ENCODE measurements at places on chromosomes 12 and 14.

GRCh38 chr12:53052419-53053217 lies 2.8 kb downstream of the TNS2 start:
- no peak for DNase-seq

- no peak for DNase-seq
Observed at GRCh38 chr14:90154110-90154509, 92.3 kb downstream of the KCNK13 start.

GRCh38 chr12:62158461-62159360 lies 101.5 kb upstream of the USP15 start:
- no peak for DNase-seq

GRCh38 chr12:84969226-84969625 lies 56.6 kb upstream of the SLC6A15 start:
- DNase-seq: no peak

DNA sequence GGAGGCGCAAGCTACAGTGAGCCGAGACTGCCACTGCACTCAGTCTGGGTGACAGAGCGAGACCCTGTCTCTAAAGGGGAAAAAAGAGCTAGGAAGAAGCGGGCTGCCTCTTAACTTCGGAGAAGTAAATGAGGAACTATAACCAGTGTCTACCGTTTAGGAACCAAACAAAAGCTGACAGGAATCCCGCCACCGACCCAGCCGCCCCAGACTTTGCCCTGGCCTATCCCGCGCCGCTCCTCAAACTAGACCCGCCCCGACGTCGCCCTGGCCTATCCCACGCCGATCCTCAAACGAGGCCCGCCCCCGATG lies 568 bp upstream of the SIVA1 start:
- no peak for DNase-seq

DNA sequence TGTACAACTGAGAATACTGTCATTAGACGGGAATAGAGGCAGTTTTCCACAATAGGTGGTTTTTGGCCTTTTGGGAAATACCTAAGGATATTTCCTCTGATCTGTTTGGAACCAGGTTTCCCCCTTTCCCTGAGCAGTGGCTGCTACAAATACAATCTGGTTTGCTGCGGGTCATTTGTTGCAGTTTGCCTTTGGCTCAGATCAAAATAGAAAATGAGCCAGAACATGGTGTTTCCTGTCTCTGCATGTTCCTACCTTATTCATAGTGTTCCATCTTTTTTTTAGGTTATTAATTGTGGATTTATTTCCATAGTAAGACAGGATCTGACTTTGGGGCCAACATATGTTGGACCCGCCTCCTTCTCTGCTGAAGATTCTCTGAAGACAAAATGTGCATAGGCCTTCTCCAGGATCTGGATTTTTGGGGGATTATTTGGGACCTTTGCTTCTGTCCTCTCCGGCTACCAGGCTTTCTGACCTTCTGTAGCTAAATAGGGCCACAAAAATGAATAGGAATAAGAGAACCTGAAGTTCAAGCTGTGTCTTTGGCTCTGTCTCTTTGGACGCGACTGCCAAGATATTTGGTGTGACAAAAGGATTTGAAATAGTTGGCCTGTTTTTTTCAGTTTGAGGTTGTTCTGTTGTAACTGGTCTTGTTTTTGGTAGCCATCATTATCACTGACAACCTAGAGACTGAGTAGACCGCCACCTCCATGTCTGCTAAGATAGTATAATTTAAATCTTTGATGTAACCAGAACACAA lies 146.9 kb downstream of the PRKCH start:
- no peak for DNase-seq

- DNase-seq: no peak
Observed at GRCh38 chr14:52063052-52063462, 5.8 kb downstream of the NID2 start.

- no peak for DNase-seq
Observed at GRCh38 chr12:106123551-106124081, 15.1 kb downstream of the NUAK1 start.

GRCh38 chr12:82149045-82149444 lies 209.1 kb downstream of the CCDC59 start:
- DNase-seq: no peak

GRCh38 chr12:57518920-57519795 lies 1.2 kb downstream of the DDIT3 start:
- DNase-seq: no peak

GRCh38 chr14:32337759-32338158 lies 8.7 kb downstream of the AKAP6 start:
- DNase-seq: no peak

DNA sequence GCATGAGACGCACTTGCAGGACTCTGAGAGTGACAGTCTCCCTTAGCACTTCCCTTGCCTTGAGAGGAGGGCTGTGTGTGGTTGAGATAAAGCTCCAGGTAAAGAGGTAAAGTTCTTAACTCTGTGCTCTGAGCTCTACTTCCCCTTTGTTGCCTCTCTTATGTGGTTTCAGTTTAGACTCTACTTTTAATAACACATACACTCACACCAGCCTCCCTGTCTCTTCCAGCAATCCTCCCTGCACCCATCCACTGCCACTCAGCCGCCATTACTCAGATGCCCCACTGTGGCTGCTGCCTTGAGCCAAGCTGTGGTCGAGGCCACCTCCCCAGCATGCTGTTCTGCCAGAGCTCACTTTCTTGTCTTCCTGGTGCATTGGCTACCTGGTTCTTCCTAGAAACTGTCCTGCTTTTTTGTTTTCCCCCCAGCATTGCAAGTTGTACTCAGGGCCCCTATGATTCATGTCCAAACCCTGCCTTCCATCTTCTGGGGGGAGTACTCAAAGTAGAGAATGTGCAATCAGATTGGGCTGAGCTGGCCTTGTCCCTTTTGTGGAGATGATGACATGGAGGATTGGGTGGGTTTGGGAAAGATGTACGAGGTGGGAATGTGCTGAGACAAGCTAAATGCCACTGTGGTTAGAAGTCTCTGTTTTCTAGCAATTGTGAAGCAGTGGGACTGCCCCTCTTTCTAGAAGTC lies 115.5 kb upstream of the PARP11 start:
- DNase-seq: no peak

GRCh38 chr12:129150721-129151120 lies 297.4 kb downstream of the GLT1D1 start:
- DNase-seq: no peak

DNA sequence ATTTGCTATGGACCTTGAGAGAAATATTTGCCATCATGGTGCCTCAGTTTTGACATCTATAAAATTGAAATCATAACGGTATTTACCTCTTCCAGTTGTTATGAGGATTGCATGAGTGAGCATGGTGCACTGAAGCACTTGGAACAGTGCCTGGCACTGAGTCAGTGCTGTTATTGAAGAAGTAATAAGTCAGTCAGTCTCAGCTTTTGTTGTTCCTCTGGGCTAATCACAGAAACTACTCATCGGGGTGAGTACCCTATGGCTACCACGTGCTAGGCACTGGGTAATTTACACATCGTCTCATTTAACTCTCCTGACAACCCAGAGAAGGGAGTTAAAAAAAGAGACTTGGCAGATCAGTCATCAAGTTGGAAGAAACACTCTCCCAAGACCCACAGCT lies 159.5 kb upstream of the NRXN3 start:
- no peak for DNase-seq

- DNase-seq: no peak
Observed at GRCh38 chr14:56731187-56731586, 79.1 kb downstream of the OTX2 start.

- no peak for DNase-seq
Observed at GRCh38 chr12:12821975-12822374, 8.8 kb downstream of the DDX47 start.

- DNase-seq: no peak
Observed at GRCh38 chr14:65840786-65841185, 428.3 kb downstream of the FUT8 start.

DNA sequence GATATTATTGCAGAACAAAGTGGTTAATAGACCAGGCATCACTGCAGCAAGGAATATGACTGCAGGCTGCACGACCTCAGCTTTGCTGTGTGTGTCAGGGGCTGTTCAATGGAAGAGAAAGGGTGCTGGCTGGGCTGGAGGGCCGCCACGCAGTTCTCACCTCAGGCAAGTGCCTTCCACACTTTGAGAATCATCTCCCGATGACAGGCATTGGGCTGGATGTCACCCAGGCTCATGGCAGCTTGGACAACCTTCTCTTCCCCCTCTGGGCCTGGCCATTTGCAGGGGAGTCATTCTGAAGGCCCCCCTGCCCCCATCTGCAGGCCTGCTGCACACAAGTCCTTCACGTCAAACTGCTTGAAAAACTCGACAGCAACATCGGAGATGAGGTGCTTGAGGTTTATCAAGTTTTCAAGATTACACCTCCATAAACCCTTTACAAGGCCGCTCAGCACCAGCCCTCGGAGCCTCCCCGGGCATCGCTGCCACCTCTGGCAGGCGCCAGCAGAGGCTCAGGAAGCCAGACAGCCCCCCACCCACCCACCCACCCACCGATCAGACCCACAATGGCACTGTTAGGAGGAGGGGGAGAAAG lies 165.9 kb upstream of the GSC start:
- no peak for DNase-seq

GRCh38 chr12:103102225-103102744 lies 144.8 kb downstream of the ASCL1 start:
- no peak for DNase-seq

DNA sequence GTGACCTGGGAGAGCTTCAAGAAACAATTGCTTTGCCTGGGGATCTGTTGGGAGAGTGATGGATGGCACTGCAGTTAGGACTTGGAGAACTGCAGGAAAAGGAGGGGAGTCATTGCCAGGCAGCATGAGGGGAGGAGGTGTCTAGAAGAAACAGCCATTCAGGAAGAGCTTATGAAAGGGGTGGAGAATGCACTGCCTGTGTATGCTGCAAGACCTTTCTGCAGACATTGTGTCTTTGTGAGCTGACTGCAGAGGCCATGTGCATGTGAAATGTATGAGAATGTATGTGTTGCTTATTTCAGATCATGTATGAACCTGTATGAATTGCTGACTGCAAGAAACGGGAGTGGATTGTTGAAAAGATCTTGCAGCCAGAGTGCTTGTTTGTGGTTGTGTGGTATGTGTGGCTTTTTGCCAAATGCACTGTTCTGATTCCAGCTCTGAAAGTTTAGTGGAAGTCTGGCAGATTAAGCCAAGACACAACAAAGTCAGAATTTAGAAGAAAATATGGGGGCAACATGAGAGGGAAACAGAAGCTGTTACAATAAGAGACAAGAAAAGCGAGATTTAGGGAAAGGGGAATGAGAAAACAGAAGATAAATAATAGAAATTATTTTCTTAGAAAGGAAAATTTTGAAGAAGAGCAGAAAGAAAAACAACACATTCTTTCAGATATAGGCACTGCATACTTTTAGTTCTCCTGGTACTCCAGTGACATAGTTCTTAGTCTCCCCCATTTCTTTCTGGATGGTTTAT lies 9.8 kb upstream of the RIMKLB start:
- no peak for DNase-seq

DNA sequence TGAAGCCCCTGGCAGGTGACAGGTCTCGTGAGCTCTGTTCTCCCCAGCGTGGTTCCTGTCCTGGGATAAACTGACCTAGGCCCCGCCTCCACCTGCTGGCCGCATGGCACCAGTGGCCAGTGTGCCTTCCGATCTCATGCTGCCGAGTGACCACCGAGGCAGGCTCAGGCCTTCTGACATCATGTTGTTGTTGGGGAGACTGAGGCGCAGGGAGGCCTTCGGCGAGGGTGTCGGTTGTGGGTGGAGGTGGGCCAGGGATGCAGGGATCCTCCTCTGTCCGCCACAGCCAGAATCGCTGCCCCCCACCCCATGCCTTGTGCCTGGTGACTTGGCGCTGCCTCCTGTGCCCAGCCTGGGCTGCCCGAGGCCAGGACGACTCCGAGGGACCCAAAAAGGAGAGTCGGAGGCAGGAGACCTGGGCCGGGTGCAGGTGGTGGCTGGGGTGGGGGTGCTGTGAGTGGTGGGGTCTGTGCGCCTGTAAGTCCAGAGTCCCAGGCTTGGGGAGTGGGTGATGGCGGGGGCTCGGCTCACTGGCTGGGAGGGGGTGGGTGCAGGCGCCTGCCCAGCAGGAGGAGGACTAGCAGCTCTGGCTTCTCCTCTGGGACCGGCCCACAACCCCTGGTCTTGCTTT lies 24.3 kb downstream of the ASPG start:
- DNase-seq: no peak

GRCh38 chr14:43540948-43541347 lies 966.1 kb downstream of the FSCB start:
- DNase-seq: no peak

- no peak for DNase-seq
Observed at GRCh38 chr12:104903648-104904423, 54.3 kb downstream of the SLC41A2 start.

DNA sequence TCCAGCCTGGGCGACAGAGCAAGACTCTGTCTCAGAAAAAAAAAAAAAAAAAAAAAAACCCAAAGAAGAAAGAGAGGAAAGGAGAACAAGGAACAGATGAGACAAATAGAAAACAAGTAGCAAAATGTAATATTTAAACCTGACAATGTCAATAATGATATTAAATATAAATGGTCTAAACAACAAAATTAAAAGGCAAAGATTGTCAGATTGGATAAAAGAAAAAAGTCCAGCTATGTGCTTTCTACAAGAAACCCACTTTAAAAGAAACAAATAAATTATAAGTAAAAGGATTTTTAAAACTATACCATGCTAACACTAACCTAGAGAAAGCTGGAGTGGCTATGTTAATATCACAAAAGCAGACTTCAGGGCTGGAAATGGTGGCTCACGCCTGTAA lies 29.7 kb upstream of the APOF start:
- DNase-seq: no peak

DNA sequence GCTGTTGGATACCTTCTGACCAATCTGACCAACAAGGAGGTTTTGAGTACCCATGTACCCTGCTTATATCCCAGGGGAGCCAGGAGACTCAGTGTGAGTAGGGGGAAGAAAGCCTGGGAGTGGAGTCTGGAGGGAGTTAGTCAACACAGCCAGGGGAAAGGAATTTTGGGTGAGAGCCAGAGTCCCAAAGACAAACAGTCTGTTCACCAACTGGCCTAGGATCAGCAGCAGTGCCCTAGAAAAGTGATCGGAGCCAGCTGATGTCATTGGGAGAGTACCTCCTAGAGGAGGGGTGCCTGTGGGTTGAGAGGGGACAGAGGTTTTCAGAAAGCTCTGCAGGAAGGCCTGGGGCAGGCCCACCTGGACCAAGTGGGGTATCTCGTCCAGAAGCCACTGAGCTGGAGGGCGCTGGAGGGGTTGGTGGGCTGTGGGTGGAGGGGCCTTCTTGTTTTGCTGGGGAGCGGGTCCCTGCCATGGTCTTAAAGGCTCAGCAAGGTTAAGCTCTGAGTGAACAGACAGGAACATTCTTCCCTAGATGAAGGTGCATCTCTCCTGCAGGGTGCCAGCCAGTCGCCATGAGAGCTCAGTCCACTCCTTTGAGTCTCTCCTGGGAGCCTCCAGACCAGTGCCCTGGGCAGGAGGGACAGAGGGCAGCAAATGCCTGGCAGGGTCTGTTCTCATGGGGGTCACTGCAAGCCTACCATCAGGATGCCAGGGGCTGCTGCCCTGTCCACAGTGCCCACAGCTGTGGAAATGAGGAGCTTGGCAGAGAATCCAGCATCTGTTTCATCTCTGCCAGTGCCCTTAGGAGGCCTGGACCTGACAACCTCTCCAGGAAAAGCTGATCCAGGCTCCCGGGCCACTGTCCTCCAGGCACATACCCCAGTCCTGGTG lies 63.6 kb downstream of the CHGA start:
- DNase-seq: no peak

GRCh38 chr12:117986705-117987469 lies 18.1 kb upstream of the KSR2 start:
- no peak for DNase-seq
